ENCODE measurements at places on chromosomes 7 and 10.

DNA sequence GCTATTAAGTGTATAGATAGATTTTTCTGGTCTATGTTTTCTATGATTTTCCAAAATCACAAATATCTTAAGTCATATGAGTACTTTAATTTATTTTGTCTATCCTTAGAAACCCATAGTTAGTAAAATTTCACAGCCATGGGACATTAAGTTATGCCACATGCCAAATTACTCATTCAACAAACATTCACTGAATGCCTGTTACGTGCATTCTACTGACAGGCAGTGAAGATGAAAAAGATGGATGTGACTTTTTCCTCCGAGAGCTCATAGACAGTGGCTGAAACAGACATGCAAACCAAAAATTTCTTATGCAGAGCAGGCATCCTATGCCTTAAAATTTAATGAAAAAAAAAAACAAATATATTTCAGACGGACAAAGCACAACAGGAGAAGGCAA is 84.9 kb downstream of the CHRM2 start:
- no peak for DNase-seq

GRCh38 chr10:70117646-70118045 is 15.0 kb downstream of the AIFM2 start:
- DNase-seq = no peak

DNA sequence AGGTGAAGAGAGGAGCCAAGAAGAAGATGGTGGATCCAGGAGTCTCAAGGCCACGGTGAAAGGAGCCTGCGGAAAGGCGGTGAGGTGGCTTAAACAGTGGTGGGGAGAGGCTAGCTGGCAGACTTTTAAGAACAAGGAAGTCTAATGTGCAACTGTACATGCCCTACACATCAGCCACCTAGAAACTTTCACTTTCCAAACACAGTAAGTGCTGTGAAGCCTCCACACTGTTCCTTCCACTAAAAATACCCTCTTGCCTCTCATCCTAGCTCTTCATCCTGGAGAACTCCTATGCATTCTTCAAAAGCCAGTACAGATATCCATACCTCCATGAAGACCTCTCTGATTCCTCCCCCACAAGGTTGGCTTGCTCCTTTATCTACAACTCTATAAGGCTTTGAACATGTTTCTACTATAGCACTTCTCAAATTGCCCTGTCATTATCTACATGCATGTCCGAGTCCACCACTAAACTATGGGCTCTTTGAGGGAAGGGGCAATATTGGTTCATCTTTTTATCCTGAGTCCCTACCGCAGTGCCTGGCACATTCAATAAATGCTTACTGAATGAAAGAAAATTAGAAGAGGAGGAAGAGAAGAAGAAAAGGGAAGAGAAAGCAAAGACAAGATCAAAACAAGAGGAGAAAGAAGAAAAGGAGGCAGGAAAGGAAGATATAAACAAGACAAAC is 54.2 kb downstream of the DNAJC12 start:
- DNase-seq = no peak

DNA sequence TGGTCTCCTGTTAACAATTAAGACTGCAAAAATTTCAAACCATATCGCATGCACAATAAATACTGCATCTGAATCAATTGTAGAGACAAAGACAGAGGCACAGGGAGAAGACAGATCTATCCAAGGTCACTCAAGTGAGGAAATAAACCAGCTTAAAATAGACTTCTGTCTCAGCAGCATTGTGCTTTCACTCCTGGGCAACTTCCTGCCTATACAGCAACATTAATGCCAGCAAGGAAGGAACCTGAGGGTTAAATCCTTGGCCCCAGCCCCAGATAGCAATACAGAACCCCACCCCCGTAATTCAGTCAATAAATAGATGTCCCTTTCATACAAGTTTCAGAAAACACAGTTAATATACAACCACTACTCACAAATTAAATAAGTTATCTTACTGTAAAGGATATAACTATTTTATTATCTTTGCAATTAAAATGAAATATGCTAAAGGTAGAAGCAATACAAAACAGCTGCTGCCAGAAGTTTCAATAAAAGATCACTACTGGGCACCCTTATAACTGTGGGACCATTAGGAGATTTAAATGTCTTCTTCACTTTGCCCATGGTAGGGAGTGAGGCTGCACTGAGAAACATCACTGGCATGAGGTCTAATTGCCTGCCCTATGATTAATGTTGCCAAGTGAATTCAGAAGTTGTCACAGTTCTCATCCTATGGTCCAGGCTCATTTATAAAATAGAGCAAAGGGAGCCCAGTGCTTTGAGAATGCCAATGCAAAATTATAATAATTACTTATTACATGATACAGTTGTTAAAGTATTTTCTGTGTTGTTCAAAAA is 49.4 kb downstream of the CAV1 start:
- DNase-seq = no peak

GRCh38 chr7:71484380-71484779 is 352.4 kb downstream of the GALNT17 start:
- DNase-seq = no peak

DNA sequence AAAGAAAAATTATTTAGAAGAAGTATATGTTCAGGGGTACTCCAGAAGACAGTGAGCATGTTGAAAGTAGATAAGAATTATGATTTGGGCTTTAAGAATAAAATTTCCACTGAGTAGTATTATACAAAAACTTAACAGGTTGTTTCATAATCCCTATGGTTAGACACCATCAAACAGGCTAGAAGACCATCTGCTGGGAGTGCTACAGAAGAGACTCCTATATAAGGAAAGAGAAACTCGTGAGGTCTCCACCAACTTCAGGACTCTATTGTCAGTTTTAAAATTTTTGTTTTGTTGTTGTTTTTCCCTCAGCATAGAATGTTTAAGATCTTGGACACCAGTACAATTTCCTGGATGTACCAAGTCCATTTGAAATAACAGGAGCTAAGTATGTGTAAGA is 13.1 kb downstream of the DNAJC1 start:
- no peak for DNase-seq

- no peak for DNase-seq
These were observed 59.2 kb upstream of the KCNIP2 start for GRCh38 chr10:101902820-101903145.

All from pancreas (tissue), 10 donors.